ENCODE measurements at places on chromosomes 5 and 9. TPM values are rescaled to one million over a fixed set of nuclear protein-coding genes. Genes with fewer than 3 reads are reported as not detected.
A peak's percentile ranks its signal among the peaks of the same experiment; 100 is the strongest.

The CDX1 gene
- total RNA-seq, result not detected

- peak overlapping the region; percentile 67 for H3K27ac ChIP-seq
- no peaks in the 10 kb centered on the region for H3K36me3 ChIP-seq
- no peaks in the 10 kb centered on the region for H3K27me3 ChIP-seq
- H3K4me1 ChIP-seq, result peaks cover 31% of the 10 kb centered on the region
Measured at GRCh38 chr9:87211669-87212068, 264.4 kb upstream of the GAS1 start.

DNA sequence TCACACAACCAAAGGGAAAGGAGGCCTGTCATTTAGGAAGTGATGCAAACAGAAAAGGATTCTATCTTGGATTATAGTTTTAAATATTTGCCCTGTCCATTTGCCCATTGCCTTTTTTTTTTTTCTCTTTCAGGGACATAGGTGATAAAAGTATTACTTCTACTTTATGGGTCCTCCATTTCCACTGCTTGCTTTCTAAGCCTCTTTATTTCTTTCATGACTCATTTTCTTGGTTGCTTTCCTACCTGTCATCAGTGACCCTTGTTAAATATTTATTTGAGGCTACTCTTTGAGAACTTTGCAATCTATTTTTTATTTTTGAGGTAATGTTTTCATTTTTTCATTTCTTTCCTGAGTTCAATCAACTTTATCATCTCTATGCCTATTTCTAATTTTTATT, 522.9 kb upstream of the ARRDC3 start:
- no peaks in the 10 kb centered on the region for H3K27me3 ChIP-seq
- no peak overlapping the region for H3K27ac ChIP-seq
- H3K4me3 ChIP-seq, result no peak overlapping the region
- no peaks in the 10 kb centered on the region for H3K36me3 ChIP-seq

DNA sequence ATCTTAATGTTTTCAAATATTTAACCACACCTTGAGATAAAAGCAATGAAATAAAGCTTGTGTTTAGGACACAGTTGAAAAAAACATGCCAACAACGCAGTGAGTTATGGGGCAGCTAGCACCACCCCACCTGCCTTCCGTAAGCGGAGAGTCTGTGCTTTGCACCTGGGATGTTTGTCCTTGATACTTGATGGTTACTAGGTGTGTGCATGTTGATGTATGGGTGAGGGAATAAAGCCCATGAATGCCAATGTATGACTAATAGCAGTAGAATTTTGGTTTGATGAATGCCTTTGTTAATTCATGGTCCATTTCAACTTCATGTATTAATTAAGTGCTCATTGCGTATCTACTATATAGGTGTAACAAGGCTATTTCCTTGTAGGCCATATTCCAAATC, 74.0 kb downstream of the PCSK5 start:
- peak overlapping the region; percentile 81 for H3K27ac ChIP-seq
- no peaks in the 10 kb centered on the region for H3K36me3 ChIP-seq
- peak; percentile 99 for DNase-seq
- H3K27me3 ChIP-seq, result no peaks in the 10 kb centered on the region
- no peak overlapping the region for H3K4me3 ChIP-seq
- H3K4me1 ChIP-seq, result peaks cover 42% of the 10 kb centered on the region

DNA sequence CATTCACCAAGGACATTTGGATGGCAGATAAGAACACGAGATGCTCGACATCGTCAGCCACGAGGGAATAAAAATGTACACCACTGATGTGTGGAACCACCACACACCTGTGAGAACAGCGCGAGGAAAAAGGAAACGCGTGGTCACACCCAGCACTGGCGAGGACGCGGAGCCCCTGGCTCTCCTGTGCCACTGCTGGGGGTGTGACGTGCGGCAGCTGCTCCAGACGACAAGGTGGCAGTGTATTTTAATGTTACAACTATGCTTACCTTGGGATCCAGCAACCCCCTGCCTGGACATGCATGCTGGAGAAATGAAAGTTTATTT, 13.6 kb upstream of the CEP72 start:
- no peak overlapping the region for H3K27ac ChIP-seq
- H3K4me1 ChIP-seq, result no peaks in the 10 kb centered on the region
- H3K36me3 ChIP-seq, result no peaks in the 10 kb centered on the region
- DNase-seq, result no peak
- no peak overlapping the region for H3K4me3 ChIP-seq
- peaks cover 98% of the 10 kb centered on the region for H3K27me3 ChIP-seq

The SNX2 gene
- total RNA-seq, result 36.7 TPM

DNA sequence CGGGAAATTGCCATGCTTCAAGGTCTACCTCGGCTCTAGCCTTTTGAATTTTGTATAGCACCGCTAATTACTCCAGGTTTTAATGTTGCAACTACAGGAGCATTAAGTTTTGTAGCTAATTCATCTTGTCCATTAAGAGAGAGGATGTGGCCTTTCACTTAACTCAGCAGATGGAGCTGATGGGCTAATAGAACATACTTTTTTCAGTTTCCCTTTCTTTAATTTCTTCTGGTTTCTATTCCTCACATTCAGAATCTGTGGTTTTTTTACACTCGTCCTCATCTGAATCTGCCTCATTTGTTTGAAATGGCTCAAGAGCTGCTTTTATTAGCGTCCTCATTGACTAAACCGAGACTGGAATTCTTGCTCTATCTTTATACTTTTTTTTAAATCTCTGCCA, 2085.7 kb upstream of the C9orf72 start:
- no peaks in the 10 kb centered on the region for H3K4me1 ChIP-seq
- no peak overlapping the region for H3K4me3 ChIP-seq

DNA sequence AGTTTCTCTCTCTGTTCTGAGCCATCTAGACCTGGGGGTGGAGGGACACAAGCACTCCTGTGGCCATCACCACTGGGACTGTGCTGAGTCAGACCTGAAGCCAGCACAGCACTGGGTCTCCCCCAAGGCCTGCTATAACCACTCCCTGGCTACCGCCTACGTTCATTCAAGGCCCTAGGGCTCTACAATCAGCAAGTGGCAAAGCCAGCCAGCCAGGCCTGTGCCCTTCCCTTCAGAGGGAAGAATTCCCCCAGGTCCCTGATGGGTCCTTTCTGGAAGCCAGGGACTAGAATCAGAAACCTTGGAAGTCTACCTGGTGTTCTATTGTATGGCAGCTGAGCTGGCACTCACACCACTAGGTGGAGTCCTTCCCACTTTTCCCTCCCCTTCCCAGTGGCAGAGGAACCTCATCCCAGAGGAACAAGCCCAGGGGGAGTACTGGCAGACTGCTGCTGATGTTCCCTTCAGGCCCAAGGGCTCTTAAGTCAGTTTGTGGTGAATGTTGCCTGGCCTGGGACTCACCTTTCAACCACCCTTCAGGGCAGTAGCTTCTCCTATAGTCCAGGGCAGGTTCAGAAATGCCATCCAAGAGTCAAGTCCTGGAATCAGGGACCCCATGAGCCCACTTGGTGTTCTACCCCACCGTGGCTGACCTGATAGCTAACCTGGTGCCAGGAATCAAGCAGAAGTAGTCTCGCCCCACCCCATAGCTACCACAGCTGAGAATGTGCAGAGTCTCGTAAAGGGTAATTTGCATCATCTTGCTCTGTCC, 20.0 kb downstream of the JMY start:
- no peaks in the 10 kb centered on the region for H3K27me3 ChIP-seq
- no peak overlapping the region for H3K27ac ChIP-seq
- H3K36me3 ChIP-seq, result no peaks in the 10 kb centered on the region
- H3K4me1 ChIP-seq, result 0 out of 2 replicates have a peak, but pooled peaks cover 7% of the 10 kb centered on the region

The SPINK5 gene
- not detected for total RNA-seq

DNA sequence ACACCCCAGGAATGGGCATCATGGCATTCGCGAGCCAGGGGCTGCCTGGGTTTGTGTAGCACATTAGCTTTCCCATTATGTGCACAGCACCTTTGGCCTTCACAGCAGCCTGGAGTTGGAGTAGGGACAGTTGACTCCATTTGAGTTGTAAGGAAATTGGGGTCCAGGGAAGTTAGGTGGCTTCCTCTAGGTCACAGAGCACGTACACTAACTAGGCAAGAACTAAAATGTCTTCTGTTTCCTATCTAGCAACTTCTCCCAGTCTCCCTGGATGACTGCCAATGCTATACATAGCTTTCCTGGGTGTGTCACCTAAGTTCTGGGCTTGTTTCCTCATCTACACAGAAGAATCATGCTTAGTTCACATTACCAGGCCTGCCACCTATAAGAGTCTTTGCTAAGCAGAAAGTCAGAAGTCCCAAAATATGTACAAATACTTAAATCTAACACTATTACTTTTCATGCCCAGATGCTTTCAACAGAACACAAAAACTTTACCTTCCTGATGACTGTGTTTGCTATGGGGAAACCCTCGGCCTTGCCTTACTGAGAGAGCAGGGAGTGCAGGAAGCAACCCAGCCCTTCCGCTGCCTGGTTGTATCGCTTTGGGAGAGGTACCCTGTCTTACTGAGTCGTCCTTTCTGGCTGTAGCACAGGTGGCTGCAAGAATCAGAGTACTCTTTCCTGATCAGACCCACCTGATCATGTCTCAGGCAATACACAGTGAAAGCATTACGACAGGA, 12.0 kb downstream of the MACROH2A1 start:
- peak; percentile 51 for DNase-seq
- H3K27me3 ChIP-seq, result no peaks in the 10 kb centered on the region
- peak overlapping the region; percentile 70 for H3K27ac ChIP-seq
- no peak overlapping the region for H3K4me3 ChIP-seq
- peaks cover 43% of the 10 kb centered on the region for H3K36me3 ChIP-seq

- H3K4me1 ChIP-seq, result no peaks in the 10 kb centered on the region
- H3K27me3 ChIP-seq, result no peaks in the 10 kb centered on the region
- no peak overlapping the region for H3K27ac ChIP-seq
- DNase-seq, result no peak
Measured at GRCh38 chr5:153998010-153998409, 40.7 kb downstream of the FAM114A2 start.

- H3K27me3 ChIP-seq, result no peaks in the 10 kb centered on the region
- peak overlapping the region; percentile 20 for H3K27ac ChIP-seq
- no peaks in the 10 kb centered on the region for H3K36me3 ChIP-seq
- no peak overlapping the region for H3K4me3 ChIP-seq
Measured at GRCh38 chr9:98168941-98169488, 23.4 kb downstream of the CORO2A start.

DNA sequence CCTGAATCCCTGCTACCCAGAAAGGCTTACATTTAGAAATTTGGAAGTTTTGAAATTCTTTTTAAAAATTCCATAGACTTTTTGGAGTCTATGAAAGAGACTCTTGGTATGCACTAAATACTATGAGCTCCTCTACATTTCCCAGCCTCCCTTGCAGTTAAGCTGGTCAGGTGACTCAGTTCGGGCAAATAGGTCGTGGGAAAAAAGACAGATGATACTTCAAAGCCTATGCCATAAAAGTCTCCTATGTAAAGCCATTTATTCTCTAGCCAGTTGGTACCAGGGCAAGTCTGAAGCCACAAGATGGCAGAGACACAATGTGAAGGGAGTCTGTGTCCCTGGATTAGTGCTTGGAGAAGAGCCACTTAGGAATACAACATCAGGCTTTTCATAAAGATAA, 101.8 kb downstream of the BOD1 start:
- peaks cover 42% of the 10 kb centered on the region for H3K4me1 ChIP-seq
- no peaks in the 10 kb centered on the region for H3K27me3 ChIP-seq
- no peak overlapping the region for H3K4me3 ChIP-seq
- H3K36me3 ChIP-seq, result no peaks in the 10 kb centered on the region
- no peak for DNase-seq
- peak overlapping the region; percentile 94 for H3K27ac ChIP-seq

The ADAMTS6 gene
- total RNA-seq, result 2.1 TPM

DNA sequence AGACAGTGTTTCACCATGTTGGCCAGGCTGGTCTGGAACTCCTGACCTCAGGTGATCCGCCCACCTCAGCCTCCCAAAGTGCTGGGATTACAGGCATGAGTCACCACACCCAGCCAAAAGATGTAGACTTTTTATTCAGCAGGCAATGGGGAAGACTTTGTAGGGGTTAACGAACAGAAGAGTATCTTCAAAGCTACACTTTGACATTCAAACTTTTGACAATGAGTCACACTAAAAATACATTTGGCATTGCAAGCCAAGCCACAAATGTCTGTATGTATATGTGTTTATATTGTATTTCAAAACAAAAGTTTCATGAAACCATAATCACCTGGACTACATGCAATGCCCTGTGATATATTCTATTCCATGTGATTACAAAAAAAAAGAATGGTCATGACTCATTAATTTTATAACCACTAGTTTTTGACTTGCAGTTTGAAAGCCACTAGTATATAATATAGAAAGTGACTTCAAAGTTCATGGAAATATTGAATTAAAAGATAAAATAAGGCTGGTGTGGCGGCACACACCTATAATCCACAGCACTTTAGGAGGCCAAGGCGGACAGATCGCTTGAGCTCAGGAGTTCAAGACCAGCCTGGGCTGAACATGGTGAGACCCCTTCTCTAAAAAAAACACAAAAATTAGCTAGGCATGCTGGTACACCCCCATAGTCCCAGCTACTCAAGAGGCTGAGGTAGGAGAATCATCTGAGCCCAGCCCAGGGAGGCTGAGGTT, 8.3 kb downstream of the DIMT1 start:
- H3K4me3 ChIP-seq, result no peak overlapping the region
- no peak overlapping the region for H3K27ac ChIP-seq
- DNase-seq, result no peak
- no peaks in the 10 kb centered on the region for H3K4me1 ChIP-seq
- H3K36me3 ChIP-seq, result peaks cover 34% of the 10 kb centered on the region

The HAND1 gene
- not detected for total RNA-seq

- H3K27ac ChIP-seq, result no peak overlapping the region
- no peak for DNase-seq
- no peaks in the 10 kb centered on the region for H3K36me3 ChIP-seq
- H3K4me1 ChIP-seq, result peaks cover 18% of the 10 kb centered on the region
- H3K27me3 ChIP-seq, result no peaks in the 10 kb centered on the region
Measured at GRCh38 chr5:172453986-172454357, 353 bp downstream of the SH3PXD2B start.

- H3K27ac ChIP-seq, result no peak overlapping the region
- DNase-seq, result no peak
- H3K27me3 ChIP-seq, result no peaks in the 10 kb centered on the region
- no peak overlapping the region for H3K4me3 ChIP-seq
- H3K4me1 ChIP-seq, result peaks cover 18% of the 10 kb centered on the region
Measured at GRCh38 chr5:132559383-132560060, 2.7 kb downstream of the RAD50 start.

DNA sequence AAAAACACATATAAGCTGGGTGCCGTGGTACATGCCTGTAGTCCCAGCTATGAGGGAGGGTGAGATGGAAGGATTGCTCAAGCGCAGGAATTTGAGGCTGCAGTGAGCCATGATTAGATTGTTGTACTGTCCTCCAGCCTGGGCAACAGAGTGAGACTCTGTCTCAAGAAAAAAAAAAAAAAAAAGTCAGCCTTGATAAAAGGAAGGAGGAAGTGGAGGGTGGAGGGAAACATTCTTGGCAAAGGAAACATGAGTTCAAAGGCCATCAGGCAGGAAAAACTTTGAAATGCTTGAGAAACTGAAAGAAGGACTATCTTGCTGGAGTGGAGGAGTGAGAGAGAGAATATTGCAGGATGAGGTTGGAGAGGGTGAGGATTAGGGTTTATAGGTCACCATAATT, 18.3 kb upstream of the ANKHD1 start:
- no peak overlapping the region for H3K27ac ChIP-seq
- no peaks in the 10 kb centered on the region for H3K4me1 ChIP-seq
- H3K27me3 ChIP-seq, result no peaks in the 10 kb centered on the region
- DNase-seq, result no peak
- no peaks in the 10 kb centered on the region for H3K36me3 ChIP-seq

All from PC-9 (cell line).